ENCODE measurements at places on chromosomes 7 and 10.

- DNase-seq = no peak
Measured at GRCh38 chr10:29428486-29428885, 139.6 kb downstream of the LYZL1 start.

DNA sequence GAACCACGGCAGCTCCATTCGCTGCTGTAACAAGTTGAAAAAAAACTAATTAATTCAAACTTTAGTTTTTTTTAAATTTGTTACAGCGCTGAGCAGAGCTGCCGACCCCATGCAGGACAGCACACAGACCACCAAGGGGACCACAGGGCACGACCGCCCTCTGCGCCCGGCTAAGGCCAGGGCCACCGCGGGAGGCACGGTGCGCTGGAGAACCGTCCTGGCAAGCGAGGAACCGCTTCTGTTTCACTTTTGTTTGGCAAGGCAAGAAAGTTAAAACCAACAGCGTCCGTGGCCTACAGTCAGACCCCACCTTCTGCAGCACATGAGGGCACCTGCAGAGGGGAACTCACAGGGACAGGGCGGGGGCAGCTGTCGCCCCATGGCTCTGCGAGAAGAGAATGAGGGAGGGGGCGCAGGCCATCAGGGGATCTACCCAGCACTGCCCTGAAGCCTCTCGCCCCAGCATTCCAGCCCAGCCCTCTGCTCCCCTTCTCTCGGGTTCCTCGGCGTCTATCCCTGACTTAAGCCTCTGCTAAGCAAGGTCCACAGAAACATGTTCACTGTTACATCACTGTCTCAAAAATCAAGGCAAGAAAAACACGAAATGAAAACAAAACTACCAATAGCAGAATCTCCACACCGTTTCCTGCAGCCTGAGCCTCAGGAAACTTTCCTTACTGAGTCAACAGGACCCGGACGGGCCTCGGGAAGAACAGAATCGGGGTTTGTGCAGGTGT, 204.4 kb downstream of the DIP2C start:
- no peak for DNase-seq

GRCh38 chr10:121340271-121340831, 257.9 kb downstream of the FGFR2 start:
- DNase-seq = no peak

- no peak for DNase-seq
Measured at GRCh38 chr7:133858311-133858710, 268.8 kb upstream of the LRGUK start.

- DNase-seq = no peak
Measured at GRCh38 chr7:139725077-139725476, 52.7 kb downstream of the HIPK2 start.

DNA sequence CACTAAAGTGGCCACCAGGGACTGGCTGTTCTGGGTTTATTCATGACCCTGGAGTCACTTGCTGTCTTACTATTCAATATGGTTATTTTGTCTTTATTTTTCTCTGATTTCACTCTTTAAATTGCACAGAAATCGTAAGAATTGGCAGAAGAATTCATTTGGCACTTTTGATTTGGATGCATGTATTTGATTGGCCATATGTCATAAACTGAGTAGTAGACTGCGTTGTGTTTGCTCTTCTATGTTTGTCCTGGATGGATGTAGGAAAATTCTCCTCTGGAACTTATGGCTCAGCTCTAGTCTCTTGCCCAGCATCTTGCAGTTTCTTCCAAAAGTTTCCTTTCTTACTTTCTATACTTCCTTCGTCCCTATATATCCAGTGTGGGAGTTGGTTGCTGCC, 452.7 kb downstream of the GATA3 start:
- DNase-seq = no peak

DNA sequence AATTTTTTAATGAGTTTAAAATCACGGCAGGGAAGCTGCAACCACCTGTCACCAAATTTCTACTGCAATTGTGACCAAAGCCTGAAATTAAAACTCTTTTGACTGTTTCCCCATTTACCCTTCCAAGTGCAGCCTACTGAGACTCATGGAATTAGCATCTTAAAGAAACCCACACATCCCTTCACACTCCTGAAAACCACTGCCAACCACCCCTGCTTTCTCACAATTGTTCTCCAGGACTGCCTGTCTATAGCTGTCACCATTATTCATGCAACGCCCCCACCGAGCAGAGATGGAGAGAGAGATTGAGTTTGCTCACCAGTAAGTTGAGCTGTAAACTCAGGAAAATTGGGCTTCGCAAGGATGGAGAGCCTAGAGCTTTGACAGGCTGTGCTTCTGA, 383.8 kb upstream of the SORCS1 start:
- DNase-seq = no peak
